Large intestine (tissue), 12 donors: ENCODE measurements at places on chromosomes 11 and 22. TPM values are rescaled to one million over a fixed set of nuclear protein-coding genes. Genes with fewer than 3 reads are reported as not detected.

Gene PTGDR2
- 5.0 TPM for polyA plus RNA-seq

Gene NPAS4
- polyA plus RNA-seq, result 1.7 TPM

Gene A4GALT
- 5.5 TPM for polyA plus RNA-seq

Gene OR4A16
- 0.04 TPM for polyA plus RNA-seq

Gene MCM5
- polyA plus RNA-seq, result 41.0 TPM

Gene YPEL4
- polyA plus RNA-seq, result 2.6 TPM

Gene SLC16A8
- 2.3 TPM for polyA plus RNA-seq

Gene TIMM8B
- 55.1 TPM for polyA plus RNA-seq

Gene CDC42EP1
- polyA plus RNA-seq, result 50.3 TPM

Gene CDCA5
- 11.3 TPM for polyA plus RNA-seq

Gene ANO1
- polyA plus RNA-seq, result 12.3 TPM

Gene DTX4
- 43.9 TPM for polyA plus RNA-seq

Gene HIRA
- polyA plus RNA-seq, result 29.6 TPM

Gene POTEH
- polyA plus RNA-seq, result not detected

Gene TRPM5
- polyA plus RNA-seq, result 0.87 TPM

Gene MMP13
- polyA plus RNA-seq, result 0.07 TPM

Gene C1QTNF4
- 3.7 TPM for polyA plus RNA-seq

Gene P4HA3
- polyA plus RNA-seq, result 1.3 TPM

Gene DEPDC7
- polyA plus RNA-seq, result 58.3 TPM
